Placental pericyte (primary cell): ENCODE measurements at places on chromosomes 11 and 22. TPM values are rescaled to one million over a fixed set of nuclear protein-coding genes. Genes with fewer than 3 reads are reported as not detected.

LYVE1 gene
- not detected in 2 replicates for total RNA-seq

ZBTB16 gene
- under 0.01 and 0.43 TPM in 2 replicates for total RNA-seq

PLCB3 gene
- 27.6 and 105 TPM in 2 replicates for total RNA-seq

OR2AG1 gene
- total RNA-seq, result not detected in 2 replicates
